ENCODE measurements at places on chromosomes 2 and 18. TPM values are rescaled to one million over a fixed set of nuclear protein-coding genes. Genes with fewer than 3 reads are reported as not detected.

GRCh38 chr2:219831957-219832356 lies 204.5 kb downstream of the SLC4A3 start:
- no peak for DNase-seq

C2orf15 gene
- 3.3 TPM for total RNA-seq

DNA sequence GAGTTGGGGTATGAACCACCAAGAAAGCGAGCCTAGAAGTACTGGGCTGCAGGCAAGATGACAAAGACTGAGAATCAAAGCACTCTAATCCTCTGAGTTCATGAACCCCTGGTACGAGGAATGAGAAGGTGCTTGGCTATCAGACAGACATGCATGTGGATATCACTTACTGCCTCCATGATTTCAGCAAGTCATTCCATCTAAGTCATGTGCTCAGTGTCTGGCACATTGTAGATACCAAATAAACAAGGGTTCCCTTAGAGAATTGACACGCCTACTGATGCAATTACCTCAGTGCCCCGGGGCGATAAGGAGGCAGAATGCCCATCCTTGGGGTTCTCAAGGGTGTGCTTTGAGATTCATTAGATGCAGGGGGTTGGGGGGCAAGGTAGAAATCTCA lies 125.6 kb upstream of the PKDCC start:
- DNase-seq, result no peak

LOXHD1 gene
- total RNA-seq, result not detected

DNA sequence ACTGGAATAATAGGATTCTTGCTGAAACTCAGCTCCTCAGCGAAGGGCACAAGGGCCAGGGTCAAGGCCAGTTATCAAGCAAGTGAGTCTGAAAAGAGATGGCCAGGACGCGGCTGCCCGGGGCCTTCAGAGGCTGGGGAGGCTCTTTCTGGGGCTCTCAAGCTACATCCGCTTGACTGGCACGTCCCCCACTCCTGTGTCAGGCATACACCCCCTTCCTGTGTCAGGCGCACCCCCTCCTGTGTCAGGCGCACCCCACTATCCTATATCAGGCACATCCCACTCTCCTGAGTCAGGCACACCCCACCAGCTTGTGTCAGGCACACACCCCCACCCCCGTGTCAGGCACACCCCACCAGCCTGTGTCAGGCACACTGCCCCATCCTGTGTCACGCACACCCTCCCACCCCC lies 91.8 kb downstream of the TPO start:
- no peak for DNase-seq

- DNase-seq, result peak; percentile 27
Observed at GRCh38 chr2:109638795-109639194, 24.6 kb downstream of the SOWAHC start.

ABCA12 gene
- 0.06 TPM for total RNA-seq

- no peak for DNase-seq
Observed at GRCh38 chr2:175461839-175462238, 280.3 kb upstream of the ATP5MC3 start.

TWIST2 gene
- 1.7 TPM for total RNA-seq

MAPK4 gene
- 0.12 TPM for total RNA-seq

GRCh38 chr2:187232749-187233148 lies 215.3 kb downstream of the CALCRL start:
- DNase-seq, result no peak

SNTG2 gene
- total RNA-seq, result 2.0 TPM

- no peak for DNase-seq
Observed at GRCh38 chr2:199160081-199160480, 297.7 kb downstream of the SATB2 start.

GRCh38 chr2:37842732-37843440 lies 82.2 kb upstream of the RMDN2 start:
- no peak for DNase-seq

GRCh38 chr2:124678043-124678442 lies 653.0 kb downstream of the CNTNAP5 start:
- DNase-seq, result no peak

LRP2 gene
- not detected for total RNA-seq

DNA sequence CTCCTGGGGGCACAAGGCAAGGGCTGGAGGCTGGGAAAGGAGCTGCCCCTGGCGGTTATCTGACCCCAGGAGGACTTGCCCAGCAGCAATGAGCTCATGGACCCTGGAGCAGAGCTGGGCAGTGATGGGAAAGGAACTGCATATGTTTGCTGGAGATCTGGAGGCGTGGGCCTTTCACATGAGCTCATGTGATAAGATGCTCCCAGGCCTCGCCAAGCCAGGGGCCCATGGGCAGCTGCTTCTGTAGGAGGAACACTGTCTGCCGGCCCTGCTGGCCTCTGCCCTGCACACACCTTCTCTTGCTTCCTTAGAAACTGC lies 9.0 kb upstream of the NPPC start:
- no peak for DNase-seq

- no peak for DNase-seq
Observed at GRCh38 chr2:20213651-20214565, 11.0 kb downstream of the SDC1 start.

MC4R gene
- total RNA-seq, result not detected

DNA sequence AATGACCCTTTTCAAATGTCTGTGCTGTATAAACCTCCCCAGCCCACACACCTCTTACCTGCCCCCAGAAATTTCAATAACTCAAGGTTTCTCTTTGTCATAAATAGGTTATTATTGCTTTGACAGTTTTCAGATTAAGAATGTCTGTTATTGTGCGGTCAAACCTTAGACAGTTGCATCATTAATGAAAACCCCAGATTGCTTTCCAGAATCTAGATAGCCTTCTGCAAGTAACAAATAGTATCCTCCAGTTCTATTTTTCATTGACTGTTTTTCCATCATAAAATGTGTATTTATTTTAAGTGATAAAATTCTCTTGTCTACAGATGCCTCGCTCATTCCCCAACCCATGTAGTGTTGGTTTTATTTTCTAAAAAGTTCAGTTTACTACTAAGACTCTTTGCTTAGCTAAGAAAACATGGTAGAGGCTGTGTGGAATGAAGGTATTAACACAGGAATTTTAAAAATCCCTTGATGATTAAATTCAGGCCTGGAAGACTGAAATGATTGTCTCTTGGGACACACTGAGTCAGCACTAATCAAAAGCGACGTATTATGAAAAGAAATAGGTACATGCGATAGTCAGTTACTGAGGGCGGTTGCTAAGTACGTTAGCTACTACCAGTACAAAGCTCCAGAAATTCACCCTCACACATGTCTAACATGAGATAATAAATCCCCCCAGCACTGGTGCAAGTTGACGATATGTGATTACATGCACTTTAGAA lies 38.4 kb upstream of the ITGAV start:
- DNase-seq, result no peak

DNA sequence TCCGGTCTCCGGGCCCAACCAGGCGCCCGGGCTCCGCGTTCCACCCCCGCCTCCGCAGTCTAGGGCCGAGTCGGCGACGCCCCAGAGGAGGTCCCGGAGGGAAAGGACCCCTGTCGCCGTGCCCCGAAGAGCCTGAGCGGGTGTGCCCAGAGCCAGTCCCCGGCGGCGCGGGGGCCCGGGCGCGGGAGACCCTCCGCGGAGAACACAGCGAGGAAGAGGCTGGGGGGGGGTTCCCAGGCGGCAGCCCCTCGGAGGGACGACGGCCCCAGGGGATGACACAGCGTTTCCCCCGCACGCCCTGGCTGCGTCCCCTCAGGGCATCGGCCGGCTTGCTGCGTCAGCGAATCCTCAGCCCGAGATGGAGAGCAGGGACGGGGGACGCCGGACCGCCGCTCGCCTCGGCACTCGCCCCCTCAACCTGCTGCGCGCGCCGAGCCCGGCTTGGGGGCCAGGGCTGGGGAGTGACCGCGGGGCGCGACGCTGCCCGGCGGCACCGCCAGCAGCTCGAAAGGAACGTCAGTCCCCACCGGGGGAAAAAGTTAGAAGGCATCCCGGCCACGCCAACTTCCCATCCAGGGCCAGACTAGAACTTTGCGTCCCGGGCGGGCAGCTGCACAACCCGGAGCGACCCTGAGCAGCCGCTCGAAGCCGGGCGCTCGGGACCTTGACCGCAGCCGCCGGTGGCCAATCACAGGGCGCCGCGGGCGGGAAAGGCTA lies 711 bp downstream of the SFXN5 start:
- peak; percentile 60 for DNase-seq

DNA sequence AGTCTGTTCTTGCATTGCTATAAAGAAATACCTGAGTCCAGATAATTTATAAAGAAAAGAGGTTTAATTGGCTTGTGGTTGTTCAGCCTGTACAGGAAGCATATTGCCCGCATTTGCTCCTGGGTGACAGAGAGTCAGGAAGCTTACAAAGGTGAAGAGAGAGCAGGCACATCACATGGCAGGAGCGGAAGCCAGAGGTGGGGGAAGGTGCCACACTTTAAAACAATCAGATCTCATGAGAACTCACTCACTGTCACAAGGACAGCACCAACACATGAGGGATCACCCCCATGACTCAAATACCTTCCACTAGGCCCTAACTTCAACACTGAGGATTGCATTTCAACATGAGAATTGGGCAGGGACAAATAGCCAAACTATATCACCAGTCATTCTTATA lies 124.8 kb upstream of the COL5A2 start:
- no peak for DNase-seq

DNA sequence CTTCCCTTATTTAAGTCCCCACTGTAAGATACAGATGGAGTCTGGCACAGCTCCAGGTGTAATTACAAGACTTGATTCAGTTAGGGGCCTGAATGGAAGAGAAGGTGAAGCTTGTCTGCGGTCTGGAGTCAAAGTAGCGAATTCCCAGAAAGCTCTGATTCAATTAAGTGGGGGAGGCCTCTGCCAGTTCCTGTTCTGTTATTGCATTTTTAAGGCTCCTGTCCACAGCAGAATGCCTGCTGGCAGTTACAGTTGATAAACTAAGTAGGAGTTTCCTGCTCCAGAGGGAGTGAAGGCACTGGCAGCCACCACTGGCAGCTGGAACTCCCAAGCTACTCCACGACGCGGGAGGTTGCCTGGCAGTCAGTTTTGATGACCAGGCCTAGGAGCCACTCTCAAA lies 181.1 kb downstream of the SOCS6 start:
- DNase-seq, result no peak

GRCh38 chr2:172922815-172923214 lies 152.8 kb upstream of the MAP3K20 start:
- no peak for DNase-seq

GRCh38 chr2:235542733-235543127 lies 48.9 kb downstream of the AGAP1 start:
- peak; percentile 51 for DNase-seq

MTCL1 gene
- total RNA-seq, result 17.2 TPM

ASPRV1 gene
- total RNA-seq, result 0.43 TPM

DNA sequence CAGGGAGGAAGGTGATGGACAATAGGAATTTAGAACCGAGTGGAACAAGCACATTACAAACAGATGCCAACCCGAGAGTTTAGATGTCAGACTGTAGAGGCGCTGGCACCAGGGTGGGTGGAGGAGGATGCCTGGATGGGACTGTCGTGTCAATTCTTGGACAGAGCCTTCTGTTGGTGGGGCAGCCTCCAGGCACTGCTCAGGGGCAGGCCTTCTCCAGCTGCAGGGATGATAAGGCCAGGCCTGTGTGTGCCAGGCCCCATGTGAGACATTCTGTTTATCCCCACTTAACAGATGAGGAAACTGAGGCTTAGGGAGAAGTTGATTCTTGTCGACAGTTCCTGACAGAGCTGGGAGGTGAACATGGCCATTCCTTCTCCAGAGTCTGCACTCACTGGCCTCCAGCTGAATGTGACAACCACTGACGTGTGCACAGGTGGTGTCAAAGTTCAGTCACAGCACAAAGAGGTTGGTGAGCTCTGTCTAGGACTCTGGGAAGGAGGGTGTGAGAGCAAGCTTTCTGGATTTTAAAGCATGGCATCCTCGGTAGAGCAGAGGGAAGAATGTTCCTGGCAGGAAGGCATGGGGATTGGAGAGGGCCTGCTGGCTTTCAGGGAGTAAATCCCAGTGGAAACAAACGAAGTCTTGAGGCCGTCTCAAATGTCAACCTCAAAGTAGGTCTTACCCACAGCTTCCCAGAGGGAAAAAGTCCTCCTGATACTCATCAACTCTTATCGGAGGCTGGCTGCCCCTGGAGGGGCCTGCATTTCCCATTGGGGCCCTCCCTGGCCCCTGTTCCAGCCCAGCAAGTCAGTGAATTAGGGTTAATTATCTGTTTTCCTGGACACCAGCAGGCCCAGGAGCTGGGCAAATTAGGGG lies 52.4 kb downstream of the GLI2 start:
- no peak for DNase-seq

BOK gene
- 14.2 TPM for total RNA-seq

DNA sequence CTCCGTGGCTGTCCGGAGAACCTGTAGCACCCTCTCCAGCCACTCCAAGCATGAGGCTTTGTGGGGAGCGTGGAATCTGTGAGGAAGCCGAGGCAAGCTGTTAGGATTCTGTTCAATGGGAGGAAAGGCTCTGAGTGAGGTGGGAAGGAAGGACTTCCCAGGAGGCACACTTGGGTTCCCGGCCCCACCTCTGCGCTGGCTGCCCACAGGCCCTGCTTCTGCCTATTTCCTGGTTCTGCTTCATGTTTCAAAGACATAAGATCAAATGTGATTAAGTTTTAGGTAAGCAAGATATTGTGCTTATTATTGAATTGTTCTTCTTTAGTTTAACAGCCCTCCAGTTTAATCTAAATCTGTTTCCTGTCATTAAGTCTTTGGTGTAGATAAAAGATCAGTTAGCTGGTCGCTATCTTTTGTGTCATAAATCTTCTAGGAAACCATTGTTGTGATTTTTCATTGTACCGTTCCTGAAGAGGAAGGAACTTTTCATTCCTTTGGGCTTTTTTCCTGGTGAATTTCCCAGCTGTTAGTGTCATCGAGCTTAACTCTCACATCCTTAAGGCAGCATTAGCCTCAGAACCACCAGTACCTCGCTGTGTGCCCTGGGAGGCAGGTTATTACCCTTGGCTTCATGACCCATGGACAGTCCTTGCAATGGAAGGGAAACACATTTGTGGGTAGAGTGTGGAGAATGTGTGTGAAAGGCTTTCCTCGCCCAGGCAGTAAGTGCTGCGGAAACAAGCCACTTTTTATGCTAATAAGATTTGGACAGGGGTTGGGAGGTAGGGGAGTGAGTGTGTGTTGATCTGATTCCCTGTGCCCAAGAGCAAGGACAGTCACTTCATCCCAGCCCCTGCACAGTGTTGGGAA lies 61.9 kb upstream of the ALPP start:
- DNase-seq, result peak; percentile 24

- DNase-seq, result no peak
Observed at GRCh38 chr18:80228051-80228848, 19.1 kb downstream of the PARD6G start.

DNA sequence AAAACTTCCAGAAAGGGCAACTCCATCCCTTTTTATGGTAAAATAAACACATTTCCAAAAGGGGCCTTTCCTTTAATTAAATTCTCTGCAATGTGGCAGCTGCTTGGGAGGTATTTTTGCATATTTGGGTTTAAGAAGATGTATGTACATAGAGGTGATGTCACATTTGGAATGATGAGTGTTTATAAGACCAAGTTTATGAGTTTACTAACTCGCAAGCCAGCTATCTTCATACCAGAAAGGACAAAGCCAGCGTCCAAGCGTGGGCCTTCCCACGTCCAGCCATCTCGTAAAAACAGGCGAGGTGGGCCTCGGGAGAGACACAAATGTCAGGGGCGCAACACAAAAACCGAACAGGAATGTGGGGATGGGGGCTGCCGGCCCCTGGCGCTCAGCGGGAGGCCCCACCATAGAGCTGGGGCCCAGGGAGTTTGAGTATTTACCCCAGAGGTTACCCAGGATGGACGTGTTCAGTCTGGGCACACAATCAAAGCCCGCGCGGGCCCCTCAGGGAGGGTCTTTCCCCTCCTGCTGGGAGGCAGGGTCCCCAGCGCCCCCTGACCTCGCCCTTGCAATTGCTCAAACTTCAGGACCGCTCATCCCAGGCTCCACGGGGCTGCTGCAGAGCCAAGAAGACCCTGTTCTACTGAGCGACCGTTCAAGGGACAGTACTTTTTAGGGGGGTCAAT lies 137.3 kb downstream of the TWIST2 start:
- no peak for DNase-seq

- no peak for DNase-seq
Observed at GRCh38 chr2:125169764-125170146, 1144.7 kb downstream of the CNTNAP5 start.

Measured in left colon (tissue), 2 donors.